Natural killer cell treated with Interleukin-12 subunit alpha and Interleukin-12 subunit beta and Interleukin-15 and Interleukin-18, amount 100 ng/mL, for 72 hours (primary cell): ENCODE measurements at places on chromosomes 7 and 10. TPM values are rescaled to one million over a fixed set of nuclear protein-coding genes. Genes with fewer than 3 reads are reported as not detected.

CFAP46 gene
- not detected for total RNA-seq

GRCh38 chr10:103528549-103528948, 35.0 kb downstream of the NEURL1 start:
- no peaks in the 10 kb centered on the region for H3K4me1 ChIP-seq
- peaks cover 5% of the 10 kb centered on the region for H3K36me3 ChIP-seq
- DNase-seq, result no peak
- no peak overlapping the region for H3K4me3 ChIP-seq
- peaks cover 34% of the 10 kb centered on the region for H3K27me3 ChIP-seq
- no peak overlapping the region for H3K27ac ChIP-seq

DNA sequence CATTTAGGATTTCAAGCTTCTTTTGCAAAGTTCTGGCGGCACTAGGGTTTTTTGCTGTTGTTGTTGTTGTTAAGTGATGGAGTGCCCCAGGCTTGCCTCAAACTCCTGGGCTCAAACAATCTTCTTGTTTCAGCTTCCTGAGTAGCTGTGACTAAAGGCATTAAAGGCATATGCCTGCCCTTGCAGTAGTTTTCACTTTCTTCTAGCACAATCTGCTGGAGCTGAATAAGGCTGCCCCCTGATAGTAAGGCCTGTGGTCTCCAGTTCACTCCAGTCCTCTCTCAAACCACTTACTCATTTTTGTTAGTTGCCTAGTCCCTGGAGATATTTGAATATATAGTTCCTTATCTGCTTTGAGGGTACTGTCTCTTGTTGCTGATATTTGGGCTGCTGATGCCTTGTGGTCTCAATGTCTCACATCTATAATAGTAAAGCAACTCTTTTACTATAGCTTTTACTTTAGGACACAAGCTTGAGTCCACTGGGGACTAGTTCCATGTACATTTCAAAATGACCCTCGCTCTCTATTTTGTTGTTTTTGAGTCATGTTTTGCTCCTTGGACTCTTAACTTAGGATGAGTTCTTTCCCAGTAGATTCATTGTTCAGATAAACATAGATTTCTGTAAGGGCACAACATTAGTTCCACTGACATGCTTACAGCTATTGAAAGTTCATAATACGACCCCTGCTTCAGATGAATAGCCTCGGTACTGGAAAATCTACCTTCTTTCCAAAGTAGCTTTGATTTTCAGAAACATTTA, 25.5 kb downstream of the PHF14 start:
- no peaks in the 10 kb centered on the region for H3K27me3 ChIP-seq
- peaks cover 15% of the 10 kb centered on the region for H3K36me3 ChIP-seq
- H3K27ac ChIP-seq, result no peak overlapping the region
- H3K4me1 ChIP-seq, result peaks cover 45% of the 10 kb centered on the region
- no peak for DNase-seq
- H3K4me3 ChIP-seq, result no peak overlapping the region

VGF gene
- 0.31 TPM for total RNA-seq
